T-helper 1 cell (primary cell): ENCODE measurements at places on chromosomes 1 and 21.

DNA sequence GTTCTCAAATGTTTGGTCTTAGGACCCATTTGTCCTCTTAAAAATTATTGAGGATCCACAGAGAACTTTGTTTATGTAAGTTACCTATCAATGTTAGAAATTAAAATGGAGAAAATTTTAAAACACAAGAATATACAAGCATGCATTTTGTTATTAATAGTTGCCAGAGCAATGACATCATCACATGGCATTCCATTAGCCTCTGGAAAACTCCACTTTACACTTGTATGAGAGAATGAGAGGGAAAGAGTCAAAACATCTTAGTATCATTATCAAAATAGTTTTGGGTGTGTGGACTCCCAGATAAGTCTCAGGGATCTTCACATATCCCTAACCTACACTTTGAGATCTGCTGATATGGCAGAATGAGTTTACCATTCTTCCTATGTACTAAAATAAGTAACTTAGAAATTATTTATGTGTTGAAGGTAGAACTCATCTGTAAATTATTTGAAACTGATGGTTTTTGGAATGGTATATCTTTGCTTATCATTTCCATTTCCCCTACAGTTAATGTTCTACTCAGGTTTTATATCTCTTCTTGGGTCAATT lies 48.8 kb downstream of the RNF220 start:
- DNase-seq = no peak

- no peak for DNase-seq
Measured at GRCh38 chr1:112285316-112285715, 110.7 kb upstream of the CTTNBP2NL start.

DNA sequence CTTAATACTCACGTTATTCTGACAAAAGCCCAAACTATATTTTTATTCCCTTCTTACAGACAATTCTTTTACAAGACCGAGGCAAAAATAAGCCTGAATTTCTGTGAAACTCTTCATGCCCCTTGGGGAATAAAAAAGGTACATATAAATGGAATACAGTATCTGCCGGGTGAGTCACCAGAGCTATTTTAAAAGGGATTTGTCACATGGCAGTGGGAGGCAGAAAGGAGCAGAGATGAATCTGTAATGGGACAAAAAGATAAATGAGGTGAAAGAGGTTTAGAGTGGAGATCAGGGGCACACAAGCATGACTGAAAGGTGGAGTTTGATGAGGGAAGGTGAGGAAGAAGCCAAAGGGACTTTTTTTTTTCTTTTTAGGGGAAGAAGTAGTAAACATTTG lies 8.8 kb downstream of the XCL1 start:
- DNase-seq = no peak

DNA sequence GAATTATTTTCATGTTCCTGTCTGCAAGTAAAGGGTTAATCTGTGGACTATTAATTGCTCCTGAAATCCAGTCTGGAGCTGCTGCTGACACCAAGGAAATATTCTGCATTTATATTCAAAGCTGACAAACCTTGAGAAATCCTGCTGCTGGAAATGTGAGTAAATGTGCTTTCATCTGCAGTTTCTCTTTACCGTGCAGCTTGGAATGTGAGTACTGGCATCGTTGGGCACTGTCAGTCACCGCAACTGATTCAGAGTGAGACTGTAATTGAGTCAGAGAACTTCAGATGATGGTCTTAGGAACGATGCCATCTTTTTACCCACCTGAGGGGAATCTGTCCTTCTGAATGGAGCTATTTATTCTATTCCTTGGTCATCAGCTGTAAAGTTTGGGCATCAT lies 420.6 kb downstream of the SIPA1L2 start:
- no peak for DNase-seq

DNA sequence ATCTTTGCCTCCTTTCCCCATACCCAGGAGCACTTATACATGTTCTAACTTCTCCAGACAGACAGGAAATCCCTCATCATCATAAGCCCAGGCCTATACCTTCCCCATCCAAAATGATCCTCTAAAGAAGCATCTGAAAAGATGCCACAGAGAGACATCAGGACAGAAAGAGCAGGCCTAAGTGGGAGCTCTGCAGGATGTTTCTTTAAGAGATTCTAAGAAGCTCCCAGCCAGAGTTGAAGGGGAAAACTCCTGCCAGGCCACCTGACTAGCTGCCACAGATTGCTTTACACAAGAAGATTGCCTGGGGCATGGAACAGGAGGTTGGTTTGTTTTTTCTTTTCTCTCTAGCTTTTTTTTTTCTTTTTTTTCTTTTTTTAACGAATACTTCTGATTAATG lies 275.8 kb downstream of the VAV3 start:
- DNase-seq = no peak

- DNase-seq = no peak
Measured at GRCh38 chr1:53463961-53464899, 5.0 kb downstream of the DMRTB1 start.

GRCh38 chr1:87115317-87115890 lies 201.0 kb downstream of the HS2ST1 start:
- DNase-seq = no peak

GRCh38 chr21:25757531-25757930 lies 22.8 kb downstream of the GABPA start:
- DNase-seq = no peak

- DNase-seq = peak; percentile 50
Measured at GRCh38 chr1:211935448-211935970, 99.8 kb downstream of the INTS7 start.

DNA sequence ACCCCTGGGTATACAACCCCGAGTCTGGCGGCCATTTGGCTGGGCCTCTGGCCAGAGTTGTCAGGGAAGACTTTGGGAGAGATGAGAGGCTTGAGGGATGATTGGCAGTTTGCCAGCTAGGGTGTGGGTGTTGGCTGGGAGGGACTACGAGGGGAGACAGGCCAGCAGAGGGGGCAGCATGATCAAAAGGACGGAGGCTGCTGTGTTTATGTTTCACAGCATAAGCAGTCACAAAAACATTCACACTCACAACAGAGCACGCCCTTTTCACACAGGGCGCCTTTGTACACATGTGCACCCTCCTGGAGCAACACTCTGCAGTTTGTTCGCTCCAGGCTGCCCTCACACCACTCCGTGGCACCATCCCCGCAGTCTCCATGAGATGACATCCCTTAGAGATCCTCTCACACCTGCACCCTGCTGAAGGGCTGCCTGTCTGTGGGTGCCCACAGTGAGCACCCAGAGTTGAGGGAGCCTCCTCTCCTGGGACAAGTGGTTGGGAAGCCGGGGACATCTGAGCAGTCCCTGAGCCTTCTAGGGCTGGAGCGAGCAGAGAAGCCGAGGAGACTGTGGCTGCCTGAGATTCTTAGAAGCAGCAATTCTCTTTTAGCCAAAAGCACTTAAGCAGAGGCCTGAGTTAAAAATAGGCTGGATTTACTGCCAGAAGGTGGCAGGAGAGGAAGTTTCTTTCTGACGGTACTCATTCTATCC lies 15.4 kb downstream of the EFNA3 start:
- DNase-seq = no peak

GRCh38 chr21:16058896-16059295 lies 329.1 kb downstream of the USP25 start:
- no peak for DNase-seq

DNA sequence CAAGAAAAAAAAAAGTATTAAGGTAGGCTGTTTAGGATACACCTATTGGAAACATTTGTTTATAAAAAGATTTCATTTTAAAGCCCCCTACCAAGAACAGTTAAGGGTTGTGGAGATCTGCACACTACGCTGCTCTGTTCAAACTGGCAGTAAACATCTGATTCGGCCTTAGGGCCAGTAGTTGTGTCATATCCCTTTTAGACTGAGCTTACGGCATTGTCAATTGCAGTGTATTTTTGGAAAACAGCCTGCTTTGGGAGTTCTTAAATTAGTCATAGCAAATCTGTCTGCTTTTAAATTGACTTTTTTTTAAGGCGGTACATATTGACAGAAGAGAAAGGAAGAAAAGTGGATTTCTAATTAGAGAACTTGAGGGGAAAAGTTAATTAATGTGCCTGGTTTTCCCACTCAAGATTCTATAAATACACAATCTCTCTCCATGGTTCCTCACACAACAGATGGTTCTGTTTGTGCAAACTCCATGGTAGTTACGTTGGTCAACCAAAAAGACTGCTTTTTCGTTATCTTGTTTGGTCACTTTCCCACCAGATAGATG lies 1.7 kb upstream of the ELK4 start:
- DNase-seq = no peak

GRCh38 chr1:53698384-53698980 lies 40.5 kb downstream of the GLIS1 start:
- no peak for DNase-seq

- DNase-seq = no peak
Measured at GRCh38 chr1:14924455-14925331, 228.9 kb upstream of the TMEM51 start.

GRCh38 chr1:5597991-5598823 lies 394.0 kb downstream of the NPHP4 start:
- no peak for DNase-seq

DNA sequence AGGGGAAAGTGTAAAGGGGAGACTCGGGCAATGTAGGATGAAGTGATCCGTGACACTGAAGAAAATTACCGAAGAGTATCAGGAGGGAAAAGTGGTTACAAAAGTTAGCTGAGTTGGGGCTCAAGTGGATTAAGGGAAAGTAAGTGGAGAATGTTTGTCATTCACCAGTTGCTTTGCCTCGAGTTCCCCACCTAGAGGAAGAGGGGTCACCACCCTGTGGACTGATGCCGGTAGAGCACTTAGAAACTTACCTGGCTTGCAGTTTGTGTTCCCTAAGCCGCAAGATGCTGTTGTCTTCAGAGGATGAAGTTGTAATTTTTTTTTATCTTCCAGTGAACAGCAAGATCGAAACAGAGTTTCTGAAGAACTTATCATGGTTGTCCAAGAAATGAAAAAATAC lies 1.0 kb downstream of the PER3 start:
- DNase-seq = no peak

GRCh38 chr1:244314921-244315559 lies 136.7 kb downstream of the ADSS2 start:
- DNase-seq = no peak
